ENCODE measurements at places on chromosomes 7 and 10.

GRCh38 chr10:114706458-114707055, 48.5 kb upstream of the ABLIM1 start:
- DNase-seq: no peak

DNA sequence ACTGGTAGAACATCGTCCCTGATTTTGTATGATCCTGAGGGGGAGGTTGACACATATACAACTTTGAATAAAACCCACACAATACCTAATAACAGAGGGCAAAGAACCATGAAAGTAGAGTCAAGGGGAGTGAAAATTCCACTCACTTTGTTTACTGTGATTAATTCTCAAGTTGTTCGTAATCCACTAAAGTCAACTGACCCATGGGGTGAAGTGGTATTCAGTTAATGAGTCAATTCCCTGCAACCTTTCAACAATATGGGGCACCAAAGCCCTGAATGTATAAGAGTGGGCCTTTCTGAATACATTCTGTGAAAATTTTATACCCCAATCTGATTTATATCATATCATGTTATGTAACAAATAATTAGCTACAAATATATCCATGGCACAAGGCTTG, 39.0 kb upstream of the C10orf67 start:
- DNase-seq: no peak

- DNase-seq: no peak
These were observed 9.7 kb downstream of the PUS7 start for GRCh38 chr7:105512415-105512814.

DNA sequence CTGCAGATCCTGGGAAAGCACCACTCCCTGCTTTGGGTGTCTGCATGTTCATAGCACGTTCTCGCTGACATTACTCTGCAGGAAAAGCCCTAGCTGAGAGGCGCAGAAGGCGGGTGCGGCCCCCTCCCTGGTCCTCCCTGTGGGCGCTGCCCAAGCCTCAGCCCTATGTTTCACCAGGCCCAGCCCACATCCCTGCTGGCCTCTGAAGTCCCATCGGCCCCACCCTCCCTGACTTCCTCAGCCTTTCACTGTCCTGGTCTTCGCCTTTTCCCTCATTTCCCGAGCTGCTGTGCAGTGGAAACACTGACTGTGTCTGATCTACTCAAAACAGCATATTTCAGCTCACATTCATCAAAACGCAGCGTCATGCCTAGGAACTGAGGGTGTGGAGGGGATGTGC, 36.3 kb upstream of the DIP2C start:
- DNase-seq: no peak

GRCh38 chr7:130965515-130965914, 231.5 kb upstream of the KLF14 start:
- DNase-seq: no peak

- no peak for DNase-seq
These were observed 19.0 kb downstream of the LDB1 start for GRCh38 chr10:102101152-102101551.

All from NCI-H146 (cell line).